ENCODE measurements at places on chromosomes 16 and 17.

- no peak for DNase-seq
These were observed 20.5 kb upstream of the SPACA3 start for GRCh38 chr17:32971171-32971570.

DNA sequence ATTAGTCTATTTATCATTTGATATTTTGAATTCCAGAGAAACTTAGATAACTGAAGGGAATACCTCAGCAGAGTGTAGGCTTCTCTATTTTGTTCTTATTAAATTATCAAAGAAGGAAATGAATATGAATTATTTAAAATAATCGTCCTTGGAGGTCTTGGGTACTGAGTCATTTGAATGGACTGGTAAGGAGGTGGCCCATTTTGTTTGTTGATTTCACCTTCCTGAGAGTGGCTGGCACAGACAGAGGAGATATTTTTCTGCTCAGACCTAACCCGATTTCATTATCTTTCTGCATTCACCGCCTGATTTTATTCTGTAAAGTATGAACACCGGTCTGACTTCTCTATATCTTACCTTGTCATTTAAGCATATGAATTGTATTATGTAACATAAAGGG lies 88.0 kb downstream of the USP22 start:
- no peak for DNase-seq

- no peak for DNase-seq
These were observed 98.1 kb upstream of the AXIN2 start for GRCh38 chr17:65659512-65659911.

DNA sequence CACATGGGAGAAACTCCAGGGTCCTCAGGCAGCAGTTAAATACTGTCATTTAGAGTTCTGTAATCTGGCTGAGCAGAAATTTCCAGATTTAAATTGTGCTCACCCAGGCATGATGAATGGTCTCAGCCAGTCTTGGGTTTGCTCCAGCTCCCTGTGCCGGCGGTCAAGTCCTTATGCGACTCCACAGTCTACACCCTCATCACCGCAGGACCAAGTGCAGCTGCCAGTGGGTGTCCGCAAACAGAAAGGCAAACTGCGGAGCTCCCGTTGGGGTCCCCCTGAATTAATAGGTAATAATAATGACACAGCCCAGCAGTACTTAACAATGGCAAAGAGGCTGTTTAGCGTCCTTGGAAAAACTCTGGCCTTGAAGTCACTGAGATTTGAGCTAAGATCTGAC lies 3.9 kb upstream of the CACNG4 start:
- no peak for DNase-seq
